ENCODE measurements at places on chromosomes 6 and 20.

DNA sequence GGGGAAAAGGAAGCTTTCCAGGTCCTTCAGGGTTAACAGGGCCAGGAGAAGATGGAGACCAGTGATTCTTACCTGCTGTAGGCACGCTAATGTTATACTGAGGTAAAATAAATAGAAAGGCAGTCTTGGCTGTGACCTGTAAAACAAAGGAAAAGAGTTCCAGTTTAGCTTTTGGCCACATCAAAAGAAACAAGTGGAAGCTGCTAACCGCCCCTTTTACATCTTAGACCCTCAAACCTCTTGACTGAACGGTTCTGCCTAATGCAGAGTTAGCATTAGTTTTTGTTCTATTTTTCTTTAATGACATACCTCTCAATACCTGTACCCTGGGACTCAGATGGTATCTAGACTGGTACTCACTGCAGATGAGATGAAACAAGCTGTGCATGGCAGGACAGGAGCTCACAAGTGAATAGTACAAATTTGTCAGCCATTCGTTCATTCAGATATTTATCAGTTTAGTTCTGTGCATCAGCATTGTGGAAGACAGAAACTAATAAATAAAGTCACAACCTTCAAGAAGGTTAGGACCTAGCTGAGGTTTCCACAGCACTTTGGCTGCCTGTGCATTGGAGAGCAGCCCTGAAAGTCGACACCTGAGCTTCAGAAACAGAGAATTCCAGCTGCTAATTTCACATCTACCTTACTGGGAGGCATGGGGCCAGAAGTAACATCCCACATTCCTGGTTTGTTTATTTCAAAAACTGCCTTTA is 41.0 kb downstream of the TRAM2 start:
- DNase-seq = no peak

DNA sequence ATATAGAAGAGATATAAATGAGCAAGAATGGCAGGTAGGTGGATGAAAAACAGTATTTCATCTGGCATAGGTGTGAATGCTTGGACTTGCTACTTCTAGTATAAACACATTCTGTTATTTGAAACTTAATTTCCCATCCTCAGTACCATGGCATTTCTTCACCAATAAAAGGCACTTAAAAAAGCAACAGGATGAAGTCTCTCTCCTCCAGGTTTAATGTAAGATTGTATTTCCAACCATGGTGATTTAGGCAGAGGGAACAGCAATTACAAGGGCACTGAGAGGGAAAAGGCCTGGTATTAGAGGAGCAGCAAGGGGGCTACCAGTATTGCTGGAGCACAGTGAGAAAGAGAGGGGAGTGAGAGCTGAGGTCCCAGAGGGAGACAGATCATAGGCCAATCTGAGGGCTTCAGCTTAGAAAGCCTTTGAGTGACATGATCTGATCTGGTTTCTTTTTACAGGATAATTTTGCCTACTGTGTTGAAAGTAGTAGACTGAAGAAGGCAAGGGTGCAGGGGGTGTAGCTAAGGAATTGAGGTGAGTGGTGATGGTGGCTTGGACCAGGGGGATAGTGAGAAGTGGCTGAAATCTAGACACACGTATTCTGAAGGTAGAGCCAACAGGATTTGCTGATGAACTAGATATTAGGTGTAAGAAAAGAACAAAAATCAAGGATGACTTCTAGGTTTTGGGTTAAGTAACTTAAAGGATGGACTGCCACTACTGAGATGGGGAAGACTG is 67.8 kb upstream of the SMIM29 start:
- DNase-seq = no peak

DNA sequence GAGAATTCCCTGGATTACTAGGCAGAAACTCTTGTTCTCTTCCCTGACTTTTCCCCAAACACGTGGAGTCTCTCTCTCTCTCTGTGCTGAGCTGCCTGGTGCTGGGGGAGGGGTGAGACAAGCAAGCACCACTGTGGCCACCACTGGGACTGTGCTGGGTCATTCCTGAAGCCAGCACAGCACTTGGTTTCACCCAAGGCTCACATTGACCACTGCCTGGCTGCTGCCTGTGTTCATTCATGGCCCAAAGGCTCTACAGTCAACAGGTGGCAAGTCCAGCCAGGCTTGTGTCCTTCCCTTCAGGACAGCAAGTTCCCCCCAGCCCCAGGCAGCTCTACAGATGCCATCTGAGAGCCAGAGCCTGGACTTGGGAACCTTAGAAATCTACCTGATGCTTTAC is 92.2 kb downstream of the CTNNBL1 start:
- no peak for DNase-seq

DNA sequence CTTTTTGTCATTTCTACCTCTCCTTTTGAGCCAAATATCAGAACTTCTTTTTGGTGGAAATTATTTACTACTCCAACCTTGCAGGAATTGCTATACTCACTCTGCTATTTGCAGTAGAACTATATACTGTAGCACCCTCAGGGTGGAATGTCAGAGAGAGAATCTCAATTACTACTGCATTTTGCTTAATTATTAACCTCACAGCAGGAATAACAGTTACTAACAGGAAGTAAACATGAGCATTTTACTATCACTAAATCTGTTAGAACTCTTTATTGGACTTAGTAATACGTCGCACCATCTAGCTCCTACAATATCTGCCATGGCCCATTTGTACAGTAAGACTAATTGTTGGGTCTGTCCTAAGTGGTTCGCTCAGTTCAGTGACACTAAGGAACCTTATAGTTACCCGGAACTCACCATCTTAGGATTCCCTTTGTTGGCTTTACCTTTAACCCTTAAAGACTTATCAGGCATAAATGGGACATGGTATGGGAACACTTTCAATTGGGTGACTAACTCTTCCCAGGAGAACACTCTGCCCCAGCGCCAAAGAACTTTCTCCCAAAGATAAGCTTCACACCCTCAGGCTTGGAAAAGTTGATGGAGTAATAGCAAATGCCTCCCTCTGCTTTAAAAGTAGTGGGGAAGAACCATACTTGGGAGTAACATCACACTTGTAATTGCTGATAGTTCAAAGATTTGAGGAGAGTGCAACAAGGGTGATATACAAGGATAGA is 38.8 kb downstream of the PLN start:
- no peak for DNase-seq

DNA sequence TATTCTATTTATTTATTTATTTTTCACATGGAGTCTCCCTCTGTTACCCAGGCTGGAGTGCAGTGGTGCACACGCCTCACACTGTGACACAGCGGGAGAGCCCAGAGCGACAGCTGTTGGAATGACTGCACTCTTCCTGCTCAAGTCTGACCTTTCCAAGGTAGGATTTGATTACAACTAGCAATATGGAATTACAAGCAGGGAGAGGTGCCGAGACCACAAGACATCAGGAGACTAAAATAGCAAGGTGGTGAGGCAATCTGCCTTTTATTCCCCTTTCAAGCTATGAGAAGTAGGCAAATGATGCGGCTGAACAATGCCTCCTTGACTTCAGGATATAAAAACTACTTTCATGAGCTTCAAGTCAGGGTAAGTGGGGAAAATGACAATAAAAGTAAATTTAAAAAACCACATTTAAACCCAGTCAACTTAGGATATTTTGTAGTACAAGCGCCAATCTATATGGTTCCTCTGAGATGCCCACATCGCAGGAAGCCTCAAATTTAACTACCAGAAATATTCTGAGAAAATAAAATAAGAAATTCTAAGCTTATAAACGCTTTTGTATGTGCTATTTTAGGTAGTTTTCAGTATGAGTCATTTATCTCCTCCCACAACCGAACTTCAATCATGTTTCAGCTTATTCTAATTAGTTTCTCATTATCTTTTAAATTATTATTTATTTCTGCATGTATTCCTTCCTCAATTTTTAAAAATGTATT is 146.9 kb upstream of the SGK1 start:
- no peak for DNase-seq

DNA sequence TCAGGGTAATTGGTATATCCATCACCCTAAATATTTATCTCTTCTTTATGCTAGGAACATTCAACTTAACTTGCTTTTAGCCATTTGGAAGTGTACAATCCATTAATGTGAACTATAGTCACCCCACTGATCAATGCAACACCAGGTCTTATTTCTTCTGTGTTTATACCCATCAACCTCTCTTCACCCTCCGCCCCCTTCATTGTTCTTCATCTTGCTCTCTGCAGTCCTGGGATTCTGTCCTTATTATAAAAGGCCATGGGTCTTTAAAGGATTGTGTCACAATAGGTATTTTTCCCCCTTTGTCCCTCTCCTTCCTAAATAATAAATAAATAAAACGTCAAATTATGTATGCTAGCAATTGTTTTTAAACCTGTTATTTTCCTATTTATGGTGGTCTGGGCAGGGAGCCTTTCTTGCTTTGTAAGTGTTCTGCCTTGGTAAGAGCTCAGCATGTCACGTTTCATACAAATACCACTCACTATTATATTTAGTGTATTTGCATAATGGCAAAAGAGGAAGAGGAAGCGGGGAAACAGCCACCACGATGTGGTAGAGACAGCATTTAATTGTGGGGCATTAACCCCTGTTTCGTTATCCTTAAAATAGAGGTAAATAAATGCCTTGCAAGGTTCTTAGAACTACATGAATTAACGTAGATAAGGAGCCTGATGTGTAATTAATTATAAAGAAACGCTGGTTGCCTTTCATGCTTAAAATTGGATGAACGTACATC is 1.9 kb downstream of the ABRACL start:
- no peak for DNase-seq

DNA sequence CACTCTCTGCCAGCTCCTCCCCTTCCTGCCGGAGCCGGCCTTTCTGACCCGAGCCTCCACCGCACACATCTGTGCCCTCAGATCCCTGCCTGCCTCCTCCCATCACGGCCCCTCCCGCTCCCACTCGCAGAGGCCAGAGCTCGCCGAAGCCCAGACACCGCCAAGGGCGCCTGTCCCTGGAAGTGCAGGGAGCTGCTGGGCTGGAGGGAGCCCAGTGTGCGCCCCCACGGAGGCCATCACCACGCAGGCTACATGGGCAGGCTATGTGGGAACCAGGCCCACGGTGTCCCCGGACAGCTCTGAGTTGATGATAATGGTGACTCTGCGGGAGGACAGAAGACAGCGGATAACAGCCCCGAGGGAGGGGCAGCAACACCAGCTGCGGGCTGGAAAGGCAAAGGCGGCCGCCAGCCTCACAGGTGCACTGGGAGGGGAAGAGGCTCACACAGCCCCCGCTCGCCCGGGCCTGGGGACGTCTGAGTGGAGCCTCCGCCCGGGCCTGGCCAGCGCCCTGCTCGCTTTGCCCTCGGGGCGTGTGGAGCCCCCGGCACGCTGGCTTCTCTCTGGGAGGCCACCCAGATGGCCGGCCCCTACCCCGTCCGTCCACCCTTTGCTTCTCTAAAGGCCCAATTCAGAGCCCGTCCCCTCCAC is 154.9 kb downstream of the DLL1 start:
- no peak for DNase-seq

- DNase-seq = no peak
These were observed 33.1 kb upstream of the FAM135A start for GRCh38 chr6:70380252-70380651.

GRCh38 chr20:12687476-12687875 is 321.3 kb upstream of the SPTLC3 start:
- no peak for DNase-seq

DNA sequence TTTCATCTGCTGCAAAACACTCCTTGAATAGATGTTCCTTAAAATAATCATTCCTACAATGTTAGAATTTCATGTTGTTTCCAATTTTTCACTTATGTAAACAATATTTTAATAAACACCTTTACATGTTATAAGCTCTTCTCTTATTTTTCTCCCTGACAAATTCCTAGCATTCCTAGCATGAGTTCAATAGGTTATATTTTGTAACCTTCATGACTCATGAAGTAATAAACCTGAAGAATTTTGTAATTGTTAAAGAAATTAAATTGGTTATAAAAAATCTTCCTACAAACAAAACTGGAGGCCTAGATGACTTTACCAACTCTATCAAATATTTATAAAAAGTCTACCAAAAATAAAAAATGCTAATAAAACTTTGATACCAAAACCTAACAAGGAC is 66.3 kb downstream of the NT5E start:
- no peak for DNase-seq

DNA sequence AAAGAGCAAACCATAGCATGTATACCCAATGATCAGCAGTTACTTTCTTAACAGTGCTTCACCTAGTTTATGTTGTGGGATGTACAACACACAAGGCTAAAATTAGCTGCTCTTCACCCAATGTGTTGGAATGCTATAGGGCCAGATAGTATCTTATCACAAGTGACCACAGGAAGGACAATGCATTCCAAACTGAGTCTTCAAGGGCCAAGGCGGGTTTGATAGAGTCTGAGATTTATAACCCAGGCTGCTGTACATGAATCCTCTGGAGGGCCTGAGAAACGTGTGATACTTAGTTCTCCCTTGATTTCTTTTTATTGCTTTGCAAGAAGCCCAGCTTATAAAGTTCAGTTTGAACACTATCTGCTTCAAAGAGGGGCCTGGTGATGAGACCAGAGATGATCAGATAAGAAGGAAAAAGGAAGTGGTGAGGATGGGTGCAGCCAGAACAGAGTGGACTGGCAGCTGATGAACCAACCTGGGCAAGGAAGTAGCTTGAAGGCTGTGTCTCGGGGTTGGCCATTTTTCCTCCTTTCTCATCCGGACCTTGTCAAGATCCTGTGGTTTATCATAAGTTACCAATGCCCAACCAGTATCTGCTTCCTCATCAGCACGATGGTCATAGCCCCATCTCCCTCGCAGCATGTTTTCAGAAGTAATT is 62.2 kb upstream of the BMP2 start:
- DNase-seq = no peak

GRCh38 chr6:21596145-21596948 is 2.8 kb downstream of the SOX4 start:
- peak; percentile 52 for DNase-seq

DNA sequence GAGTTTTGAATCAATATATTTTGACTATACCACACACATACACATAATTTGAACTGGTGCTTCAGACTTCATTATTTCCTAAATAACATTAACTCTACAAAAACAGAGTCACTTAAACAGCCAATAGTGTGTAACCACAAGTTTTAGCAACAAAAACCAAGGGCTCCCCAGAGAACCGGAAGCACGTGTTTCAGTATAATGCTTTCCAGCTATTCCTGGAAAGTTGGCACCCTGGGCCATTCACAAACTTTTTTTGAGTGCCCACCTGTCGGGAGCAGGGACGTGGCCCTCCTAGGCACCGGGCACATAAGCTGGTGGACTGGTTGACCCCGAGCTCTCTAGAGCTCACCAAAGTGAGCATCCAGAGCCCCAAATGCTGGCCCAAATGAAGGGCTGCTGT is 1.9 kb upstream of the SLC35D3 start:
- DNase-seq = no peak

DNA sequence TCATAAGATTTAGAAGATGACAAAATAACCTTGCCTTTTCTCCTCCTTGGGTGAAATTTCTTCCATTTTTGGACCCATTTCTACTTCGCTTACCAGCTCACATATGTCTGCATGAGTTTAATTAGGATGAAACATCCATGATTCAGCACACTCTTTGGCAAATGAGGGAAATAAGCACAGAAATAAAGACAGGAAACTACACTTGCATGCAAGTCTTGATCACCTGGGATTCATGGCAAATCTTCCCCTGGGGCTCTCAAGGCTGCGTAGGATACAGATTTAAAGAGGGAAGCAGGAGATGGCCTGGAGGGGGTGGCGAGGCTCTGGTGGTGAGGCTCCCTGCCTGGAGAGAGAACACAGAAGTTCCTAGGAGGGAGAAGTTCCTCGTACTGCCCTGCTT is 147.8 kb downstream of the EDN3 start:
- DNase-seq = no peak

GRCh38 chr6:81166770-81167169 is 585.7 kb downstream of the TENT5A start:
- no peak for DNase-seq
